ENCODE measurements at places on chromosomes 4 and X. TPM values are rescaled to one million over a fixed set of nuclear protein-coding genes. Genes with fewer than 3 reads are reported as not detected.

The HPGDS gene
- total RNA-seq = not detected

The NXF2B gene
- total RNA-seq = not detected

The L1CAM gene
- 23.1 TPM for total RNA-seq

The SLIT2 gene
- total RNA-seq = 0.07 TPM

The PAGE2B gene
- total RNA-seq = not detected

The GLUD2 gene
- total RNA-seq = 1.6 TPM
